CD8-positive, alpha-beta T cell (primary cell): ENCODE measurements at places on chromosomes 7 and 10.

DNA sequence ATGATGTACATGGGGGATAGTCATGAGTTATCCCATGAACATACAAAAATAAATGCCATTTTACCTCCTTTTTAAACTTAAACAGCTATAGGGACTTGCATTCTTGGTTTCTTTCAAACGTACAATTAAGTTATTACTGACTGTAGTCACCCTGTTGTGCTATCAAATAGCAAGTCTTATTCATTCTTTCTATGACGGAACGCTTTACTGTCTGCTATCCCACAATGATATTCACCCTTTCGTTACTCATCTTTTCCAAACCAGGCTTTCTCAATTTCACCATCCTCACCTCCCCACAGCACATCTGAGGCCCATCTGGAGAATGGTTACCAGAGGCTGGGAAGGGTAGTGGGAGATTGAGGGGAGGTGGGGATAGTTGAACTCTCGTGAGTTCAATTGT lies 218.8 kb downstream of the PHF14 start:
- no peak for DNase-seq

DNA sequence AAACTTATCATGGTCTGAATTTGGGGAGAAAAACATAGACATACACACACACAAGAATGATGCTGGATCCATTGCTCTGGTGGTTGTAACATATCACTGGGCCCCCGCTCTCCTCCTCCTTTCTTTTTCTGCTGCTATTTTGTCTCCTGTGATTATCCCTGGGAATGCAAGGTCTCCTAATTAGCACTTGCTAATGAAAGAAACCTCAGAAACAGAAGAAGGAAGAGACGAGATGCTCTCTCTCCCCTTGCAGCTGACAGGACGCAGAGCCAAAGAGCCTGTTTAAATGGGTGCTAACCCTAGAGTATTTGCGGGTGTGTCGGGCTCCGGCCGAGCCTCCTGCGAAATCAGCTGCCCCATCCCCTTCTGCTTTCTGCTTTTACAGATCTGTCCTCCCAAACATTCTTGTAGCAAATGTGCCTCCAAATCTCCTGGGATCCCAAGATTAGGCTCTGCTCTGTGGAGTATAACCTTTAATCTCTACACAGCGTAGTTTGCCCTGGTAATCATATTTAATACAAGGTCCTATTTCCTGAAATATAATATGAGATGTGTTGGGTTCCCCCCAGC lies 81.5 kb downstream of the FRMPD2 start:
- DNase-seq = no peak

DNA sequence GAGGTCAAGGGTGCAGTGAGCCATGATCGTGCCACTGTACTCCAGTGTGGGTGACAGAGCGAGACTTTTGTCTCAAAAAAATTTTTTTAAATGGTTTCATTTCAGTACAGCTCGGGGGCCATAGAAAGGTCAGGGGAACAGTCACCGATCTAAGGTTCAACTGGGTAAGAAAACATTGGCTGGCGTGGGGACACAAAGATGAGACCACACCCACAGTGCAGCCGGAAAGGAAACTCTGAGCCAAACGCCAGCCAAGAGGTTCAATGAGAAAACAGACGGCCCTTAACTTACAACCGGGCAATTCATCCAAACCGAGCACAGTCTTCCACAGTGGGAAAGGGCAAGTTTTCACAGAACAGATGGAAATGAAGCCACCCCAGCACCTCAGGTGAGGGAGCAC lies 65.1 kb downstream of the SLC37A3 start:
- no peak for DNase-seq

- no peak for DNase-seq
Measured at GRCh38 chr10:60930237-60930636, 13.7 kb downstream of the RHOBTB1 start.

GRCh38 chr7:149330914-149331567 lies 69.0 kb downstream of the ZNF783 start:
- no peak for DNase-seq

DNA sequence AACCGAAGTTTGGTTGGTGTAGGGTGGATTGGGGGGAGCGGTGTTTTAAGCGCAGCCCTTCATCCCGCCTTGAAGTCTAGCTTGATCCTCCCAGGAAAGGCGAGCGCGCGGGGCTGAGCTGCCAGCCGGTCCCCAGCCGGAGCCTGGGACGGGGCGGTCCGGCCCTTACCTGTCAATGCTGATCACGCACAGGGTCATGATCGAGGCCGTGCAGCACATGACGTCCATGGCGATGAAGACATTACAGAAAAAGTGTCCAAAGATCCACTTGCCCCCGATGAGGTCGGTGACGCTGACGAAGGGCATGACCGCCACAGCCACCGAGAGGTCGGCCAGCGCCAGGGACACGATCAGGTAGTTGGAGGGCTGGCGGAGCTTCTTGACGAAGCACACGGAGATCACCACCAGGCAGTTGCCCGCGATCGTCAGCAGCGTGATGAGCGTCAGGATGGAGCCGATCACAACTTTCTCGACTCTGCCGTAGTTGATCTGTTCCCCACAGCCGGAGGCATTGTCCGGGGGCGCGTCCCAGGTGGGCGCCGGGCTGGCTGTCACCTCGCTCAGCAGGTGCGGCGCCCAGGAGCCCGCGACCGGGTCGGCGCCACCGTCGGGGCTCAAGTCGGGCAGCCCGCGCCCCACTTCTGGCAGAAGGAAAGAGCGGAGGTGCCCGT lies 740 bp downstream of the HTR7 start:
- DNase-seq = no peak

DNA sequence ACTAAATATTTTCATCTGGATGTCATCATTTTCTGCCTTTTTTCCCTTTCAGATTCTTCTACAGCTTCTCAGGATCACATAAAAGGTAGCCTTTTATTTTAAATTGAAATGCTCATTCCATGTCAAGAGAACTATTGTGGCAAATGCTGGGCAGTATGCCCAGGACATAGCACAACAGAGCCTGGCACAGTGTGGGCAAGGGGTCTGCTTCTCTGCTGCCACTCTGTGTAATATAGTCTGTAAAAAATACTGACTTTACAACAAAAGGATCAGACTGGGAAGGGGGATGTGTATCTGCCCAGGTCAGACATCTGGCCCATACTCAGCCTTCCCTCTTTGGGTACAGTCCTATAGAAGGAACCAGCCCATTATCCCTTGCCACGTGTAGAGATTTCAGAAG lies 62.7 kb downstream of the CUZD1 start:
- no peak for DNase-seq

DNA sequence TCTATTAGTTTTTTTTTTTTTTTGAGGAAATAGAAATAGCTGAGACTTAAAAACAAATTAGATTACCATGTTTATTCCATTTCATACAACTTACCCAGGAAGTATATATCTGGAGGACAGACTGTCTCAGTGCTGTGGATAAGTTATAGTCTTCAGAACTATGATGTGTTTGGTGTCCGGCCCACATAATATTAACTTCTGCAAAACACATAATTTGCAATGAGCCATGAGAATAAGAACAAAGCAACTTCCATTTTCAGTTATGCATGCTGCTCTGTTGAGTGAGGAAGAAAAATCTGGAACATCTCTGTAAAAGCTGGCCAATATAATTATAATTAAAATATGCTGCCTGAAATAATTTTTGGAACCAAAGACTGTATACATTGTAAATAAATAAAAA lies 130.9 kb downstream of the AGMO start:
- no peak for DNase-seq

GRCh38 chr10:79374312-79375191 lies 27.3 kb downstream of the PPIF start:
- DNase-seq = peak; percentile 54
